ENCODE measurements at places on chromosomes 3 and 15. TPM values are rescaled to one million over a fixed set of nuclear protein-coding genes. Genes with fewer than 3 reads are reported as not detected.
A peak's percentile ranks its signal among the peaks of the same experiment; 100 is the strongest.

DNA sequence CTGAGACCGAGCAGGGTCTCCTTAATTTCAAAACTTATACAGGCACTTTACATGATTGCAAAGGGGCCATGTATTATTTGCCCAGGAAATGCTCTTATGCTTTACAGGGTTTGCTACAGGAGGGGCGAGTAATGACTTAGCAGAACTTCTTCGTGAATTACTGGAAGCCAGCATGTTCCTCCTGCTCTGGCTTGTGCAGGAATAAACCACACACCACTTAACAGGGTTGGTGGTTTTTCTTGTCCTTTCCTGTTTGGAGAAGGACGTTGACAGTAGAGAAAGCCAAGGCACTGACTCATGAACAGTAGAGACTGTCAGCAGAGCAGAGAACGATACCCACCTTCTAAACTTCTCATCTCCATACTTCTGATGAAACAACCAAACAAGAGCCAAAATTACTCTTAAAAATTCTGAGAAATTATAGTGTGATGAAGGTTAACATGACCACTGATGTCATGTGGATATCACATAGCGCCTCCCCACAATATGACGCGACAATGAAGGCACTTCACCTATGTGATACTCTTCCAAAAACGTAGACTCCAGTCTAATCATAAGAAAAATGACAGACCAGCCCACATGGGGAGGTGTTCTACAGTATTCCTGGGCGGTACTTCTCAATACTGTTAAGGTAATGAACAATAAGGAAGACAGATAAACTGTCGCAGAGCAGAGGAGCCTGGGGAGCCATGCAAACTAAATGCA lies 24.7 kb upstream of the MCTP2 start:
- no peak overlapping the region for H3K27ac ChIP-seq
- H3K4me1 ChIP-seq: no peaks in the 10 kb centered on the region
- no peaks in the 10 kb centered on the region for H3K36me3 ChIP-seq
- H3K4me3 ChIP-seq: no peak overlapping the region
- no peak for DNase-seq

APOD gene
- 549 TPM for total RNA-seq

- no peak overlapping the region for H3K4me3 ChIP-seq
- no peaks in the 10 kb centered on the region for H3K36me3 ChIP-seq
- H3K27ac ChIP-seq: no peak overlapping the region
- H3K27me3 ChIP-seq: no peaks in the 10 kb centered on the region
Measured at GRCh38 chr3:182989566-182989965, 9.2 kb upstream of the DCUN1D1 start.

GRCh38 chr3:189580190-189580589 lies 51.0 kb upstream of the TP63 start:
- no peak for DNase-seq
- H3K36me3 ChIP-seq: no peaks in the 10 kb centered on the region
- no peaks in the 10 kb centered on the region for H3K4me1 ChIP-seq
- H3K27me3 ChIP-seq: no peaks in the 10 kb centered on the region
- H3K27ac ChIP-seq: no peak overlapping the region

NOX5 gene
- 0.74 TPM for total RNA-seq

DNA sequence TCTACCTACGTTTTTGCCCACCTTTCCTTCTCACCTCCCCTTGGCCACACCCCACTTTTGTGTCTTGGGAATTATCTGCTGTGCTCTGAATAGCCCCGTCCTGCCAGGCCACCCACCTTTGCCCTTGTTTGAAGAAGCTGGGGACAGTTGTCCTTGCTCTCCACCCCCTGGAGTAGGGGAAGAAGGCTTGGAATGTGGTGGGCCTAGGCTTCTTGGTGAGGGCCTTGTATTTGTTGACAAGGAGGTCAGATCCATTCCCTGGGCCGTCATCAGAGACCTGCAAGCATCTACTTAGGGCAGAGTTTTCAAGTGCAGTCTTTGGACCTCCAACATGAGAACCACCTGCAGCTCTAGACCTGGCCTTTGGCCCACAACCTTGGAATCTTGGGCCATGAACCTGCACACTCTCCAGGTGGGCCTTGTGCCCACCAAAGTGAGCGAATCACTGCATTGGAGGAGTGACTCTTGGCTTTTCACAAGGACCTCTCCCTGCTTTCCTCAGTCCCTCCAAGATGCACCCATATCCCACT lies 160.6 kb downstream of the APBA2 start:
- no peak overlapping the region for H3K27ac ChIP-seq
- H3K4me1 ChIP-seq: no peaks in the 10 kb centered on the region
- no peaks in the 10 kb centered on the region for H3K36me3 ChIP-seq

COL8A1 gene
- 23.1 TPM for total RNA-seq

ZDHHC19 gene
- total RNA-seq: not detected

DNA sequence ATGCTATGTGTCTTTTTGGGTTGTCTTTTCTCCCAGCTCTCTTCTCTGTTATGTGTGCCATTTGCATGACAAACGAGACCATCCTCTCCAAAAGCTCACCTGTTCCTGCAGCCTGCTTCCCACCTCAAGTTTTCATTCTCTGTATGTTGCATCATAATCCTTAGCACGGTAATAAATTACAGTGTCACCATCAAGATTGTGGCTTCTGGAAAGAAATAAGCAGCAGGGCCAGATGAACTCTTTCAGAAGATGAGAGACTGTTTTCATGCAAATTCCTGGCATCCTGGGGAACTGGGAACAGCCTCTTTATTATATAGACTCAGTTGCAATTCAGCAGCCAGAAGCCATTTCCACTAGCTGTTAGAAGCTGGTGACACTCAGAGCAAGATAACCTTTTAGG lies 436.7 kb downstream of the EPHB1 start:
- H3K4me1 ChIP-seq: no peaks in the 10 kb centered on the region
- H3K27ac ChIP-seq: no peak overlapping the region
- no peaks in the 10 kb centered on the region for H3K36me3 ChIP-seq
- DNase-seq: no peak
- no peak overlapping the region for H3K4me3 ChIP-seq
- H3K27me3 ChIP-seq: no peaks in the 10 kb centered on the region

- no peaks in the 10 kb centered on the region for H3K27me3 ChIP-seq
- no peaks in the 10 kb centered on the region for H3K4me1 ChIP-seq
- DNase-seq: no peak
- H3K36me3 ChIP-seq: no peaks in the 10 kb centered on the region
Measured at GRCh38 chr3:182393830-182394367, 399.4 kb upstream of the ATP11B start.

XCR1 gene
- total RNA-seq: not detected

REC114 gene
- not detected for total RNA-seq

DNA sequence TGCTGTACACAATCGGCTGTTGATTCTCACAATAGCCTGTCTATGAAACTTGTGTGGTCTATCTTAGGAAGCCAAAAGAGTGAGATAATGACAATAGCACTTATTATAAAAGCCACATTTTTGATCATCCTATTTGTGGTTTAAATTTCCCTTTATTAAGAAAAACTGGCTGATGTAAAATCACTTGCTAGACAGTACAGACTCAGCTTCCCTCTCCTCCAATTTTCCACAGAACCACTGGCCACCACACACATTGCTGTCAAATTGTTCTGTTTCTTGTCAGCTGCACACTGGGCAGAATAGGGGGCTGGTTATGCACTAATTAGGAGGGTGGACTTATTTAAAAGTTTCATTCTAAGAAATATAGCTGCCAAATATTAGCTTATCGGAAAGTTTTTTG lies 425.9 kb downstream of the EPHA3 start:
- H3K4me3 ChIP-seq: no peak overlapping the region
- DNase-seq: no peak
- no peak overlapping the region for H3K27ac ChIP-seq
- H3K4me1 ChIP-seq: no peaks in the 10 kb centered on the region

CCR3 gene
- not detected for total RNA-seq

GRCh38 chr15:90103701-90104329 lies 1.5 kb upstream of the IDH2 start:
- no peaks in the 10 kb centered on the region for H3K36me3 ChIP-seq
- peaks cover 49% of the 10 kb centered on the region for H3K4me1 ChIP-seq
- DNase-seq: no peak

DUOXA2 gene
- 1.5 TPM for total RNA-seq

GRCh38 chr3:57791245-57791644 lies 35.1 kb downstream of the SLMAP start:
- H3K4me1 ChIP-seq: peaks cover 24% of the 10 kb centered on the region
- H3K36me3 ChIP-seq: no peaks in the 10 kb centered on the region
- H3K27me3 ChIP-seq: no peaks in the 10 kb centered on the region
- DNase-seq: no peak
- no peak overlapping the region for H3K27ac ChIP-seq

DNA sequence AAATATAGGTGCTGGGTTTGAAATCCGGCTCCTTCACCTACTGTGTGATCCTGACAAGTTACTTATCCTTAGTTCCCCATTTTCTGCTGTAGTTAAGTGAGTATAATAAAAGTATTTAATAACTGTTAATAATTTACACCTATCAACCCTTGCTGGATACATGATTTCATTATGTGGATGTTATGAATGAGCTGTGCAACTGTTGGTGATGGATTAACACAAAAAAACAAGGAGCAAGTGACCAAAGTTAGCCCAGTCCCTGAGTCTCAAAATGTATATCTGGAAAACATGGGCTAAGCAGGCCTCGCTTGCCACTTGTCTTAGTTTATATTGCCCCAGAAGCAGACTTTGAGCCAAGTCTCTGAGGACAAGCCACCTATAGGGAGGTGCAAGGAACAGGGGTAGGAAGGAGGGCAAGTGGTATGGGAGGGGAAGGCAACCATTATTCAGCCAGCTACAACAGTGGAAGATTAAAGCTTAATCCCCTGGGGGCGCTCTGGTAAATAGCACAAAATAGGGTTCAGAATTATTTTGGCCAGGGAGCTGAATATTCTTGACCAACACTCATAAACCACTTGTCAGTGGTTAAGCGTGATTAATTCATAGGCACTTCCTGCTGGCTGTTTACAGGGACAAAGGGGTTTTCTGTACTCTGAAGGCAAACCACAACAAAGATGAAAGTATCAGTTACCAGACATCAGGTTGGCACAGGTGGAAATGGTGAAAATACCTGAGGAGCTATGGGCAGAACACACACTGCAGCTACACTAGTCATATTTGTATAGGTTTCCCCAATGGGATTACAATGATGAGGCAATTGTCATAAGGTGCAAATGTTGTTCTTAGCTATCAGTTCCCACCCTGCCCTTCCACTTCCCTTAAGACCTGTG lies 76.2 kb downstream of the TRIM42 start:
- H3K4me1 ChIP-seq: no peaks in the 10 kb centered on the region
- H3K36me3 ChIP-seq: no peaks in the 10 kb centered on the region
- H3K4me3 ChIP-seq: no peak overlapping the region
- no peaks in the 10 kb centered on the region for H3K27me3 ChIP-seq
- no peak overlapping the region for H3K27ac ChIP-seq

KCNH8 gene
- total RNA-seq: 2.0 TPM

P4HTM gene
- total RNA-seq: 43.5 TPM

- no peaks in the 10 kb centered on the region for H3K27me3 ChIP-seq
- no peak overlapping the region for H3K4me3 ChIP-seq
- no peak for DNase-seq
Measured at GRCh38 chr3:189317911-189318310, 146.1 kb downstream of the TPRG1 start.

GRCh38 chr3:57383406-57383805 lies 90.9 kb upstream of the ASB14 start:
- H3K27ac ChIP-seq: no peak overlapping the region
- no peaks in the 10 kb centered on the region for H3K27me3 ChIP-seq
- no peak overlapping the region for H3K4me3 ChIP-seq
- no peak for DNase-seq

DNA sequence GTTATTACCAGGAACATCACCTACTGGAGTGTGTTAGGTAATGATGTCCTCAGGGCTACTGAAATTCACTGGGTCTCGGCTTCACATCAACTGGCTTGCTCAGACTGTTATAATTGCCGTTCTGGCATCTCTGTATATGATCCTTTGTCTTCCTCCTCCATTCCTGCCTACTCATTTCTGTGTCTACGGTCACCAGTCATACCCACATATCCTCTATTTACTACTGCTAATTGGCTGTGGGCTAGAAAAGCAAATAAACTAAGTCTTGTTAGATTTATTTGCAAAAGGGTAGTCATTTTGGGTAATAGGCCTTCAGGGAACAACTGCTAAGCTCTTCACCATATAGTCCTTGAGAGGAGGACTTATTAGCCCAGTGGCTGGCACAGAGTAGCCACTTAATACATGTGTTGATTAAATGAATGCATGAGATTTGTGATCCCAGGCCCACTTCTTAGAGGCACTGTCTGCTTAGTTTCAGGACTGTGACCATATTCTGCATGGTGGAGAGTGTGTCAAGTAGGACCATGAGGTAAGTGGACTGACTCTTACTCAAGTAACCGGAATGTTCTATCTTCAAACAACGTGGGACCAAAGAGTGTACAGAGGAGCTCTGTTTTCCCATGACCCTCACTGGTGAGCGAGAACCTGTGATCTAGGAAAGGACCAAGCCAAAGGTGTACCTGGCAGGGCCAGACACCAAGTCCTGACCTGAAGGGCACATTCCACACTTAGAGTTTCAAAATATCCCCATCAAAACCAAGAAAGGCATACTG lies 13.2 kb downstream of the ZDHHC3 start:
- no peaks in the 10 kb centered on the region for H3K27me3 ChIP-seq
- H3K4me1 ChIP-seq: peaks cover 53% of the 10 kb centered on the region

- DNase-seq: no peak
- H3K36me3 ChIP-seq: no peaks in the 10 kb centered on the region
- H3K4me1 ChIP-seq: no peaks in the 10 kb centered on the region
- H3K4me3 ChIP-seq: no peak overlapping the region
Measured at GRCh38 chr3:138260611-138261010, 69.0 kb downstream of the NME9 start.

DNA sequence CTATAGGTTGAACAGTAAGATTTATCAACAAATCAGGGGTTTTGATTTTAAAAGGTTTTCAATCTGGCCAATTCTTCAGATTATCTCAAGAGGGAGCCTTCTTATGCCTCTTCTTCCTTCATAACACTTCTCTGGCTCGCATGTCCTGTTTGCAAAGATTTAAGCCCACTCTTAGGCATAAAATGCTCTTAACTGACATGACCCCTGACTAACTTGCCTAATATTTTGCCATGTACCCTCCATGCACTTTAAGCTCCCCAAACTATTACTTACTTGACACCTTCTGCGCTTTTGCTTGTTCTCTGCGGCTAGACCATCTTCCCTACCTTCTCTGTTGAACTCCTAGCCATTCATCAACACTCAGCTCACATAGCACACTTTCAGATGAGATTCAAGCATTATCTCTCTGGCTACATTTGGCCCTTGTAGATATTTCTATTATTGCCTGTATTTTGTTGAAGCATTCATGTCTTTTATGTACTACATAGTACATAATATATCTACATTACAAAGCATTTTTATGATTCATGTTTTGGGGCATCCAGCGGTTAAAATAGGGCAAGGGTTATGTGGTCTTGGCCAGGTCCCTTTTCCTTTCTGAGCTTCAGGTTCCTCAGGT lies 1.0 kb upstream of the ARIH1 start:
- DNase-seq: no peak
- H3K4me1 ChIP-seq: peaks cover 37% of the 10 kb centered on the region
- H3K36me3 ChIP-seq: peaks cover 11% of the 10 kb centered on the region
- H3K4me3 ChIP-seq: peak overlapping the region; percentile 90
- no peaks in the 10 kb centered on the region for H3K27me3 ChIP-seq

UROC1 gene
- not detected for total RNA-seq

ITGA11 gene
- 15.5 TPM for total RNA-seq

Measured in vagina (tissue), 2 donors.